Stimulated activated effector memory CD8-positive, alpha-beta T cell treated with anti-CD3 and anti-CD28 coated beads, Interleukin-12 subunit alpha, Interleukin-12 subunit beta, amount 100 ng/mL, for 72 hours (primary cell): ENCODE measurements at places on chromosomes 11 and 22.

GRCh38 chr11:86292912-86293616, 9.0 kb upstream of the HIKESHI start:
- peak; percentile 75 for DNase-seq

DNA sequence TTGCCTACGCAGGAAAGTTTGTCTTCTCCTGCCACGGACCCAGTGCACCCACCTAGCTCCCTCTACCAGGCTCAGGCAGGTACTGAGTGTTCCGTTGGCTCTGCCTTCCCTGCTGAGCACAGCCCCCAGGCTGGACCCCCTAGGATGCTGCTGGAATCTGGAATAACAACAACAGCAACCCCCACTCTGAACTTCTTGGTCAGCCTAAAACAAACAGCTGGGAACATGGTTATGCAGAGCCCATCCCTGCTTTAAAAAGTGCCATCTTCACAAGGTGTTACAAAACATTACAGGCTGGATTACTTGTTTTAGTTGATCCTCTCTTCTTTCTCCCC, 1.8 kb downstream of the OPCML start:
- DNase-seq: no peak

- no peak for DNase-seq
These were observed 27.8 kb downstream of the FCHSD2 start for GRCh38 chr11:73114110-73114834.

- no peak for DNase-seq
These were observed 128.7 kb downstream of the TRIM44 start for GRCh38 chr11:35791088-35791958.

DNA sequence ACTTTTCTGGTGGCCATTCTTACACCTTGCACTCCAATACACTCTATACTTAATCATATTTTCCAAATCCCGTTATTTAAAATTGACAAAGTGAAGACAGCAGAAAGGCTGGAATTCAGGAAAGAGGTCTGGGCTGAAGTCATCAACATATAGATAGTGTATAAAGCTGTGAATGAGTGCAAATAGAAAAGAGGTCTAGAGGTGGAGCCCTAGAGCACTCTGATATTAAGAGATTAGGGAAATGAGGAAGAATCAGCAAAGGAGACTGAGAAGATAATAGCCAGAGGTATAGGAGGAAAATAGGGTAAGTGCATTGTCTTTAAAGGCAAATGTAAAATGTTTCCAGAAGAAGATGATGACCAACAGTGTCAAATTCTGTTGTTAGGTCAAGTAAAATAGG, 7.9 kb downstream of the CTR9 start:
- no peak for DNase-seq

DNA sequence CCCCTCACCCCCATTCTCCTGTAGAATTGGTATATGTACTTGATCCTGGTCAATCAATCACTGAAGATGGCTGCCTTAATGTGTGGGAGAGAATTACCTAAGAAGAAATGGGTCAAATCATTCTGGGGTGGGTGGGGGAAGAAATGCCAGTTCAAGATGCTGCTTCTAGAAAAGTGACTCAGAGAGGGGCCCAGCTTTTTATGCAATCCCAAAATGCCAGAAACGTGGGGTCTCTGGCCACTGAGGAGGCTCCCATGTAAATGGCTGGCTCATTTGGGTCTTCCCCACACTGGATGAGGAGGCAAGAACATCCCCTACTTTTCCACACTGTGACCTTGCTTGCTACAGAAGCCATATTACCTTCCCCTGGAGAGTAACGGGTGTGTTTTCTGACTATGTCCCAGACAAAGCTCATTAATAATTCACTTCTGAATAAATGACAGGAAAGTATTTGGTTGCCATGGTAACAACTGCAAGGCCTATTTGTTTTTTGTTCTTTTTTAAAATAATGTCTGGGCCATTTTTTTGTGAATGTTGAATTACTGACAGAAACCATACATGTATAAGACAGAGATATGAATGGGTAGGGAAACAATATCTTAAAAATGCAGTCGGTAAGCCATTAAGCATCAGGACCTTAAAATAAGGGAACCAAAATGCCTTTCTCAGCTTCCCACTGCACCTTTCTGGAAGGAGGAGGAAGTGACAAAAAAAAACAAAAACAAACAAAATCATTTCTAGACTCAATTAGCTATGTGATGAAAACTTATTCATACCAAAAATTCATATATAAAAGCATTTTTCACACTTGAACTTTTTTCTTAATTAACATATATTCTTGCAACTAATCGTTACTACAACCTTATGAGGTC, 32.0 kb downstream of the SLC1A2 start:
- DNase-seq: no peak

DNA sequence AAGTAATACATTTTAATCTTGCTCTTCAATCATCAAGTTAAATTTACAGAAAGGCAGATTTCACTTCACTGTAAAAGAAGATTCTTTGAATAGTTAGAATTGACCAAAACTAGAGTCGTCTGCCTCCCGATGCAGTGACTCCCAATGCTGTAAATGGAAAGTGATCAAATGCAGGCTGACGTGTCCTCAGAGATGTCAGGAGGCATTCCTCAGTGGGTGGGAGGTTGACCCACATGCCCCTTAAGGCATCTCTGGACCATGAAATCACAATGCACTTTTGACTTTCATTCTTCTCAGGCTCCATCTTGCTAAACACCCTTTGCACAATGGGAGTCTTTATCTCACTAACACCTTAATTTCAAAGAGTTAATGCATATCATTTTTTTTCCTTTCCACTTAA, 19.0 kb upstream of the CECR2 start:
- DNase-seq: no peak

GRCh38 chr11:9736365-9736764, 72.5 kb downstream of the SWAP70 start:
- no peak for DNase-seq
